ENCODE measurements at places on chromosomes 12 and 14.

- DNase-seq, result no peak
Measured at GRCh38 chr14:44732144-44732543, 225.1 kb upstream of the FSCB start.

GRCh38 chr12:92702754-92703679 lies at the start of gene PLEKHG7:
Gene PLEKHG7, plus strand, starts transcription at chr12:92702989. Its CDS starts 3,643 bp downstream, at chr12:92706632.
- DNase-seq, result no peak

- DNase-seq, result no peak
Measured at GRCh38 chr12:113064395-113065125, 8.0 kb downstream of the DTX1 start.

DNA sequence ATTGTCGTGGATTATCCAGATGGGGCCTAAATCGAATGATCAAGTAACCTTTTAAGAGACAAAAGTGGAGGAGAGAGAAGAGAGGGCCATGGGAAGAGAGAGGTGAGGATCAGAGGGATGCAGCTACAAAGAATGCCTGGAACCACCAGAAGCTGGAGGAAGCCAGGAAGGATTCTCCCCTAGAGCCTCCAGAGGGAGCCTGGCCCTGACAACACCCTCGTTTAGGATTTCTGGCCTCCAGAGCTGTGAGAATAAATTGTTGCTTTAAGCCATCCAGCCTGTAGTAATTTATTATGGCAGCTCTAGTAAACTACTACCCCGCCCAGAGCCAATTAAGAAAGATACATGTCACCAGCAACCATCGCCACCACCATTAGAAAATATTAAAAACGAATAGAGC lies 46.2 kb upstream of the GSC start:
- peak; percentile 2 for DNase-seq

DNA sequence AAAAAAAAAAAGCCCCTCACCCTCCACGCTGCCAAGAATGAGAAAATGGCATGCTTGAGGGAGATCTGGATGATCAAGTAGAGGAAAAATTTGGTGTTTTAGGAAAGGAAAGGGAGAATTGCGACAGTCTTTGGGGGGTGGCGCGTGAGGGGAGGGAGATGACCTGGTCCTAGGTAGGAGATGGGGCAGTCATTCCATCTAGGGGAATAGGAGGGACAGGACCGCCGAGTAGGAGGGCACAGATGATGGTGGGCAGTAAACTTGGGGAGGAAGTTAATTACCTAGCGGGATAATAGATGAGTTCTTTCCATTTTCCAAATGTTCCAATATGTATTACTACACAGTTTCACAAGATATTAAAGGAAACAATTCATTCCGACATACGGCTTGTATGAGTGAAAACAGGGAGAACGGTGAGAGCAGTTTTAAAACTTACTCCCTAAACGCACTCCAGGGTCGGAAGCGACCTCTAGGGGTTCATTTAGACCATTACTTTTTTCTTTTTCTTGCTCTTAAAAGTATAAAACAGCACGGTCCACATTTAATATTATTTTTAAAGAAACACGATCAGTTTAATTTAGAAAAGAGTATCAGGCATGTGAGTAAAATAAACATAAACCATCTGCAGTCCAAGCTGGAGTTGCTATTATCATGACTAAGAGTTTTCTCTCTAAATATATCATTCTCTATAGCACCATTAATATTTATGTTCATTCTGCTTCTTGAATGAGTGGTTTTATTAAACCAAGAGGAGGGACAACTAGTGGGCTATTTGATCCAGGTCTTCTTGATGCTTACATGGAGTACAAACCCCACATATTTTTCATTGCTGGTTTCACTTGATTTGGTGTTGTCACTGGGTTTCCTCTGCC lies 3.0 kb upstream of the FNTB start:
- DNase-seq, result peak; percentile 36

- no peak for DNase-seq
Measured at GRCh38 chr12:50929831-50930230, 22.5 kb upstream of the HIGD1C start.

DNA sequence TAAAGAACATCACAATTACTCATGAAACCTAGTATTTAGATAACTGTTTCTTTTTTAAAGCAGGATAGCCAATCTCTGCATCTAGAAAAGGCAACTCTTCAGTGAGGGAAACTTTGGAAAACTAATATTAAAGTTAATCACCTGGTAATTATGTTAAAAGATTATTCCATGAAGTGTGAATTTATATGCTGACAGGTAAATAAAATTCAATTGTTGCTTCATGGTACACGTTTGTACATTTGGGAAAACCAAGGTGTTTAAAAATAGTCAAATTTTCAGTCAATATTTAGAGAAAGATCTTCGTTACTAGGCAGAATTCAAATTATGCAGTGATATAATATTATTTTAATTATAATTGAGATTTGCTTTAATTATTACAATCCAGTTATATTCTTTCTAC lies 100.1 kb upstream of the LRFN5 start:
- no peak for DNase-seq

DNA sequence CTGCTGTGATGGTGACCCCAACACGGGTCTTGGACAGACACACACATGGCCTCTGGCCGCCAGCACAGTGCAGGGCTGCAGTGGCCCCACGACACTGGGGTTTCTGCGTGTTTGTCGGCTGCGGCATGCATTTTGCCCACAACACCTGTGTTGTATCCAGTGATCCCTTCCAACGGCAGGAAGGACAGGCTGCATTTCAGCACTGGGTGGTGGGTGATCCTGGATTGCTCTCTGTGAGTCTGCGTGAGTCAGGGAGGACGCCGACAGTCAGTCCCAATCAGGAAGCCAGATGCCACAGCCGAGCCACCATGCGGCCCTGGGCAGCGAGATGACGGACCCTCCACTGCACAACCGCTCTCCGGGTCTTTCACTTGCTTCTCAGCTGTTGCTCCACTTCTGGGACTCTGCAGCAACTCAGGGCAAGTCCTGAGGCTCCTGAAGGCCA lies 20.6 kb downstream of the LRTM2 start:
- DNase-seq, result no peak

DNA sequence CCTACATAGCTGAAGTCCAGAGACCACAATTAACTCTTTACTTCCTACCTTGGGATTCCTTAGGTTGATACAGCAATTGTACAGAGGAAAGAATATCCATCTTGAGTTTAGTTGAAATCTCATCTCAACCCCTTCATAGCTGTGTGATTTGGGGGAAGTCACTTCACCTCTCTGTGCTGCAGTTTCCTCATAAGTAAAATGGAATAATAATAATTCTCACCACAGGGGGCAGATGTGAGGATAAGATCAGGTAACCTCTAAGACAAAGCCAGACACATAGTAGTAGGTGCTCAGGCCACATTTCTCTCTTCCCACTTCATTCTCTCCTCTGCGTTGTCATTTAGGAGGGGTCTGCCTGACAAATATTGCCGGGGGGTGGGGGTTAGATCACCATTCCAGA lies 6.7 kb downstream of the FOXN4 start:
- no peak for DNase-seq

DNA sequence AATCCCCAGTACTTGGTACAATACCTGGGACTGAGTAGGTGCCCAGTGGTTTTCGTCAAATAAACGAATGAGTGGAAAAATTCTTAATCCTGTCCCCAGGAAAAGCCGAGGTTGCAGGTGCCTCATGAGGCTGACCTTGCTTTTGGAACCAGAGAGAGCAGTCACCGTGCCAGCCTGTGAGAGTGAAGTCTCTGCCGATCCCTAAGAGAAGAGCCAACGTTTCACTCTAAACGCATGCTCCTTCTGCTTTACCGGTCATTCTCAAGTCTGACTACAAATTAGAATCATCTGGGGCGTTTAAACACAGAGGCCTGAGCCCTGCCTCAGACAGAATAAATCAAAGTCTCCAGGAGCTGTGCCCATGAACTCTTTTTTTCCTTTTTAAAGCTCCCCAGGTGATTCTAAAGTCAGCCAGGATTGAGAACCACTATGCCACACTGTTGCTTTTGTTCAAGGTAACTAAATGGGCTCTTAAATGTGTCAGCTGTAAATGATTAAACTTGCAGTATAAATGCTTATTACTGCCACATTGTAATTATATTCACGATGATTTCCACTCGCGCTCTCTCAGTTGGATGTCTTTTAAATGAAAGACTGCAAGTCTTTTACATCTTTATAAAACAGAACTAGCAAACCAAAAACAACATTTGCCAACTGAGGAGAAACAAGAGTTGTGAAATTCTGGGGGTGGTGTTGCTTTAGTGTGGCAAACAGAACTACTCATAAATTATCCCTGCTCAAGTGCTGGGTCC lies 26.9 kb downstream of the TCP11L2 start:
- DNase-seq, result no peak

GRCh38 chr12:113135178-113136127 lies at the start of gene RASAL1:
Gene RASAL1, minus strand, starts transcription at chr12:113135761. Its CDS starts 299 bp downstream, at chr12:113135462.
- DNase-seq, result no peak

- no peak for DNase-seq
Measured at GRCh38 chr14:24508155-24508840, at the start of gene CMA1. Gene CMA1, minus strand, starts transcription at chr14:24508265. Its CDS starts 30 bp downstream, at chr14:24508235.

GRCh38 chr12:91384366-91384765 lies 201.7 kb upstream of the DCN start:
- DNase-seq, result no peak

DNA sequence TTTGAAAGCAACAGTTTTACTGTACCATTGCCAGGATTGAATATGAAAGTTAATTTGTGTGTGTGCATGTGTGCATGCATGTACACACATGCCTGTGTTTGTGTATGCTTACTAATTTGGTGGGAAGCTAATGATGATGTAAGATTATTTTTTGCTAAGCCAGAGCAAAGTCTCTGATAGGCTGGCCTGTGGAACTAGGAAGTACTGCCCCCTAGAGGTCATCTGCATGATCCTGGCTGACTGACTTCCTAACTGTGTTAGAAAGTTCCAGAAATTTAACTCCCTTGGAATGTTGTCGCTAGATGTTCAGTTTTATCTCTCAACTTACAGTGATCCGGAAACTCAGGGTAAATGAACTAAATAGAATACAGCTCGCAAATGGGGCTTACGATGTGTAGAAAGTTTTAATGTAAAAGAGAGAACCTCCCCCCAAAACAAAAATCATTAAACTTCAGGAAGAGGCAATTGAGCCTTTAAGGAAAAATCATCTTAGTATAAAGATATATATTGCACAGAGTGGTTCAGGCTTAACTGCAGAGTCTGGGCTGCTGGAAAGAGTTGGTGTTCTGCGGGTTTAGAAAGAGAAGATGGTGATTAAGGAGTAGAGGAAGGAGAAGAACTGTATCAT lies 34.3 kb upstream of the SLC38A1 start:
- DNase-seq, result peak; percentile 6

DNA sequence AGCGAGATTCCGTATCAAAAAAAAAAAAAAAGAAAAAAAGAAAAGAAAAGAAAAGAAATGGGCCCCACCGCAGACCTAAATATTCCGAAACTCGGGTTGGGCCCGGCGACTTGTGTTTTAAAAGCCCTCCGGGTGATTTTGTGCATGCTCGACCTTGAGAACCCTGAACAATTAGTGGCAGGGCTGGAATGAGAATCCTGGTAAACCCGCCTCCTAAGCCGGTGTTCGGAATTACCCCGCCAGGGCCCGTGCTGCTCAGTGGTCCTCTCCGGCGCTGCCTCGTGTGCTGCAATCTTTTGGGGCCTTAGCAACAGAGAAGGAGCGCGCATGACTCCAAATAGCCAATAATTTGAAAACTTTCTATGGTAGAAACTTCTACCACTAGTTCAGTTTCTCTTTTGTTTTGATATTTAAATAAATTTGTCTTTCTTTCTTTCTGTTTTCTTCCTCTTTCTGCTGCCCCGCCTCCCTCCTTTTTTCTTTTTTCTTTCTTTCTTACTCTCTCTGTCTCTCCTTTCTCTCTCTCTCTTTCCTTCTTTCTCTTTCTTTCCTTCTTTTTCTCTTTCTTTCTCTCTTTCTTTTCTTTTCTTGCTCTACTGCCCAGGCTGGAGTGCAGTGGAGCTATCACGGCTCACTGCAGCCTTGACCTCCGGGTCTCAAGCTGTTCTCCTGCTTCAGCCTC lies 1.5 kb upstream of the GALNT6 start:
- no peak for DNase-seq

DNA sequence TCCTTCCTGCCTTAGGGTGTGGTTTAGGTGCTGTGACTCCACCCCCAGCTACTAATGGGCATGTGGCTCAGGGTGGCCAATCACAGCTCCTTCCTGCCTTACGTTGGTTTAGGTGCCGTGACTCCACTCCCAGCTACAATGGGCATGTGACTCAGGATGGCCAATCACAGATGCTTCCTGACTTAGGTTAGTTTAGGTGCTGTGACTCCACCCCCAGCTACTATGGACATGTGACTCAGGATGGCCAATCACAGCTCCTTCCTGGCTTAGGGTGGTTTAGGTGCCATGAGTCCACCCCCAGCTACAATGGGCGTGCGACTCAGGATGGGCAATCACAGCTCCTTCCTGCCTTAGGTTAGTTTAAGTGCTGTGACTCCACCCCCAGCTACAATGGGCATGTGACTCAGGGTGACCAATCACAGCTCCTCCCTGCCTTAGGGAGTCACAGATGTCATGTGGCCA lies 163.9 kb downstream of the TBX5 start:
- DNase-seq, result no peak

DNA sequence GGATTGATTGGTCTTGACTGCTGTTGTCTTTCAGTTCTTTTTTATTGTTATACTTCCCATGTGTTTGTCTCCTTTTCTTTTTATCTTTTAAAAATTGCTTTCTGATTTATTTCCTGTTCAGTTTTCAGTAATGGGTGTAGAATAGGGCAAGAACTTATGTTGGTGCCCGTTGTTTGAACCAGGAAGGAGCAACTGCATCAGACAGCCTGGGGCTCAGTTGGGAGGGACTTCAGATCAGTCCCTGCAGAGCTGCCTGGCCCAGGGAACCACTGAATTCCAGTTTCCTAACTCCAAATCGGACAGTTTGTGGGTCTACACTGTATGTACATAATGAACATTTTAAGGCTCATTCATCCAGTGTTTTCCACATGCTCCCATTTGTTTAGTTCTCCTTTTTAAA lies 64.9 kb downstream of the FBXO34 start:
- peak; percentile 43 for DNase-seq

DNA sequence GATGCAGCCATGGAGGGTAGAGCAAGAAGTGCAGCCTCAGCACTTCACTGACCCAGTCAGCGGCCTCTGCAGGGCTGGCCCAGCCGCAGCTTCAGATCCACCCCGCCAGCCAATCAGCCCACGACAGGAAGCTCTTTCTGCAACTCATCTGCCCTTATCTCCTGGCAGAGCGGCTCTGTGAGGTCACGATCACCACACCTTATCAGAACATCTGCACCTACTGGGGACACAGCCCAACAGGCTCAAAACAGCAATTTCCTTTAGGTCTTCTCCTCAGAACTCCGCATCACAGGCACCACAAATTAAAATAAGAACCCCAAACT lies 287.3 kb downstream of the BCL11B start:
- no peak for DNase-seq

DNA sequence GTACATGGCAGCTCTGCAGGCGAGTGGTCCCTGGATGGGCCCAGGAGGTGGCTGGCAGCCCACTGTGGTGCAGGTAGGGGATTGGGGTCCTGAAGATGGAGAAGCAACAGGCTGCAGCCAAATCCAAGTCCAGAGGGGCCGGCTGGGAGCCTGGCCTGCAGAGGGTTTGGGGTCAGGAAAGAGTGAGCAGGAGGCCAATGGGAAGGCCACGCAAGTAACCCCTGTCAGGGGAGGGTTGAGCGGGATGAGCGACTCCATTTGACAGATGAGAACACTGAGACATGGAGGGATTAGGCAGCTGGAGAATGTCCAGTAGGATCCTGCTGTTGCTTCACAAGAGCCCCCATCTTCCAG lies 136.0 kb downstream of the BCL11B start:
- DNase-seq, result no peak

Measured in brain microvascular endothelial cell (primary cell).